Liver (tissue), 10 donors: ENCODE measurements at places on chromosomes 13 and 19.

GRCh38 chr13:106184790-106185189 lies 350.7 kb downstream of the EFNB2 start:
- DNase-seq = no peak

GRCh38 chr19:45474606-45475521 lies 7.1 kb downstream of the FOSB start:
- no peak for DNase-seq

- peak; percentile 65 for DNase-seq
Observed at GRCh38 chr19:14031719-14032480, at the start of gene IL27RA. IL27RA (plus strand) TSS chr19:14031762; CDS start chr19:14031873, 111 bp downstream.

GRCh38 chr19:543910-544608 lies at the start of gene GZMM:
GZMM (plus strand) TSS chr19:544053; CDS start chr19:544072, 19 bp downstream.
- DNase-seq = no peak

DNA sequence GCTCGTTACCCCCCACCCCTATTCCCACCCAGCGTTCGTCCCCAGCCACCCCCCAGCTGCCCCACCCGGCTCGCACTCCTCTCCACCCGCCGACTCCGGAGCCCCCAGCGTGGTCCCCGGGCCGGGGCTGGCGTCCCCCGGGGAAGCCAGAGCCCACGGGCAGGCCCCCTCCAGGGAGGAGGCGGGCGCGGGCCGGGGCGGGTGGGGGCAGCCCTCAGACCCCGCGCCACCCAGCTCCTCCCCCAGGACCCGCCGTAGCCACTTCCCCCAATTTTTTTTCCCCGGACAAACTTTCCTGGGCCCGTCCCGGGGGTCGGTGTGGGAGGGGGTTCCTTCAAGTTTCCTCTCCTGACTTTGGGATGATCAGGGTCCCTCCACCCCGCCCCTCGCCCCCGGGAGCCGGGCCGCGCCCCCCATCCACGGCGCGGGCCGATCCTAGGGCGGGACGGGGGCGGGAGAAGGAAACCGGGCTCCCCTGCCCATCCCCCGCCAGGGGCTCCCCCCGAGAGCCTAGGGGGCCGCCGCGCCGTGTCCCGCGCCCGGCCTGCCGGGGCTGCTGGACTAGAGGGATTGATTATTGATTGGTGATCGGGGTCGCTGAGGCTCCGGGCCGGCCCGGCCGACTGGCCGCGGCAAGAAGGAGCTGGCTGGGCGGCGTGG lies 927 bp upstream of the TSHZ3 start:
- no peak for DNase-seq
